Stimulated activated CD4-positive, alpha-beta T cell treated with anti-CD3 and anti-CD28 coated beads, Interleukin-1b, Interleukin-23, amount 100 ng/mL, for 1 hour (primary cell): ENCODE measurements at places on chromosomes 7 and 10.

GRCh38 chr7:21099432-21099831, 312.7 kb upstream of the SP8 start:
- no peak for DNase-seq

DNA sequence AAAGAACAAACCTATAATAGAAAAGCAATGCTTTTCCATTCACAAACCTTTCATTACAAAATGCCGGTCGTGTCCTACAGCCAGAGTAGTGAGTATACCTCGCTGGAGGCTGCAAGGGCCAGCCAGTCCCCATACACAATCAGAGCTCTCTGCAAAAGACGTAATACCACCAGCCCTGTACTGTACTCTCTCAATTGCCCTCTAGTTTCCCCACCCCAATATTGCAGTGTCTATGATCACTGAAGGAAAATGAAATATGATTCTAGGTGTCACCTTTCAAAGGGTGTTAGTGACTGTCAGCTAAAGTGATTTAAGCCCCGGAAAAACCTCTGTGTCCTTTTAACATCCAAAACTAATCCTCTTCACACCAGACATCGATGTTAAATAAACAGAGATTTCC, 24.8 kb downstream of the PLXNA4 start:
- DNase-seq: no peak

DNA sequence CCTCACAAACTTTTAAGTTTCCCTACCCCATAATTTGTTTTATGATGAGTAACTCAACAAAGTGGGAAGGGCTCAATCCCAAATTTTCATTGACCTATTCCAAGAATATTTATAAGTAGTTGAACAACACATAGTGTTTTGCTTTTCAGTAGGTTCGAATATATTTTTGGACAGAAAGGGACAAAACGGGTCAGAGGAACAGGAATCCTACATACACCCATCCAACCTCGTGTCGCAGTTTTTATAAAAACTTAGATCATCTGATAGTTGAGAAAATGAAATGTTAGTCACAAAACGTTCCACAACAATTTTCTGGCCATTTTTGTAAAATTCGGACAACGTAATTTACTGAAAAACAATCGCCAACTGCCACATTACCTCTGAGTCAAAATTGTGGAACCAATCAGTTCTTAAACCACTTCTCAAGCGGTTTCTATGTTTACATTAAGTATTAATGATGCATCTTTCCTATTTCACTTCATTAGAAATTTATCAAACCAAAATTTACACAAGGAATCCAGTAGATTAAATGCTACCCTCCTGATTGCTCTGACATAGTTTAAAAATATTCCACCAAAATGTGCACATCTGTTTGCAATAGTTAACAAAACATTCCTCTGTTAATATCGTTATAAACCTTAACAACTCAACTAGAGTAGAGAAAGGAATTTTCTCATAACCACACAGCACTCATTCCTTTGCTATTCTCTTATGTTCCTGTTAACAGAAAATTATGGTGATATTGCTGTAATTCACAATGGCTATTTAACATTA, 6.3 kb downstream of the WNT16 start:
- DNase-seq: no peak

- peak; percentile 49 for DNase-seq
Measured at GRCh38 chr7:26202019-26202990, 760 bp downstream of the CBX3 start.

GRCh38 chr7:94129443-94130140, 125.4 kb upstream of the BET1 start:
- DNase-seq: no peak

DNA sequence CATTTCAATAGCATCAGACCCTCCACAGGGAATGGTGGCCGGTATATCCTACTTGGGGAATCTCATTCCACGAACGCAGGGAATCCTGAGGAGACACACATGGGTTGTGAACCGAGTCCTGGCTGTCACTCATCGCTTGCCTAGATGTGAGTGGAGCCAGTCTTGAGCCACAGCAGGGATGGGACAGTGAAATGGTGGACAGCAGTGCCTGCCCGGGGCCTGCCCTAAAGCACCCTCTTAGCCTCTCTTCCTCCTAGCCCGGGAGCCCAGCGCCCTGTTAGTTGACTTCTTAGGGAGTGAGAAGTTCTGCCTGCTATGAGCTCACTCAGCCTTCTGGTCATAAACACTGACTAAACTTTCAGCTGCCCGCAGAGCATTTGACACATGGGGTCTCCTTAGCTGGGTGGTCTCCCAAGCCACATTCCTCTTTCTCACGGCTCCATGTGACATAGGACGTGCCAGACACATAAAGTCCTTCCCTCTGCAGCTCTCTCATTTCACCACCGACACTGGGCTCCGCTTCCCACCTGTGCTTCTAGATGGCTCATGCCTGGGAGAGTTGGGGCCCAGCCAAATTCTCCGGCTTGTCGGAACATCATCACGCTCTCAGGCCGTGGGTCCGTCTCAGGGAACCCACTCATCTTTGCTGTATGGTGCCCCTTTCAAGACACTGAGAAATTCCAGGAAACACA, 60.9 kb downstream of the TCERG1L start:
- DNase-seq: no peak

GRCh38 chr7:103809229-103809994, 180.0 kb downstream of the RELN start:
- no peak for DNase-seq

GRCh38 chr10:97028126-97028831, 157.5 kb downstream of the SLIT1 start:
- DNase-seq: no peak

DNA sequence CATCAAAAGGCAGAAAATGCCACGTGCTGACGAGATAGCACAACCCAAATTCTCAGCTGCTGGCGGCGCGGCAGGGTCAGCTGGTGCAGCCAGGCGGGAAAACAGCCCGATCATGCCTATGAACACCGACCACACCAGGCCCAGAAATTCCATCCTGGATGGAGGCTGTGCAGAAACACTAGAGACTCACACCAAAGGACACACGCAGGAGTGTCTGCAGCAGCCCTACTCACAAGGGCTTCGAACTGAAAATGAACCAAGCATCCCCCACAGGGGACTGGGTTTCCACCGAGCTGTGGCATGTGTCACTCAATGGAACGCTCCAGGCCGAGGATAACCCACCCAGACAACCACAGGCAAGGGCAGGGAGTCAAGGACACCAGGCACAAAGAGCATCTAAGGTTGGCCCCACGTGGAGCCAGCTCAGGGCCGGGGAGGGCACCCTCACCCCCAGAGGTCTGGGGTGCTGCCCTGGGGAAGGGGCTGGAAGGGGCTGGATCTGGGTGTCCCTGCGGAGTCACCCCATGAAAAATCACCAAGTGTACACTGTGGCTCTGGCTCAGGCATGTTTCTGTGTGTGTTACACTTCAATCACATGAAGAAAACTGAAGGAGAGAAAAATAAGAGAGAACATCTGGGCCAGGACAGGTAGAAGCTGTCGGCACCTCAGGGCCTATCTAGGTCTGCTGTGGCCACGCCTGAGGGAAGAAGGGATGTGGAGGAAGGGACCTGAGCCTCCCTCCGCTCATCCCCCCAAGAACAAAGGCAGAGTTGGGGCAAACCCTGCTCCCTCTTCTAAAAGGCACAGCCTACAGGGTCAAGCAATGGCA, 33.0 kb downstream of the RASGEF1A start:
- no peak for DNase-seq

GRCh38 chr10:96496281-96496925, 17.3 kb downstream of the TLL2 start:
- no peak for DNase-seq

DNA sequence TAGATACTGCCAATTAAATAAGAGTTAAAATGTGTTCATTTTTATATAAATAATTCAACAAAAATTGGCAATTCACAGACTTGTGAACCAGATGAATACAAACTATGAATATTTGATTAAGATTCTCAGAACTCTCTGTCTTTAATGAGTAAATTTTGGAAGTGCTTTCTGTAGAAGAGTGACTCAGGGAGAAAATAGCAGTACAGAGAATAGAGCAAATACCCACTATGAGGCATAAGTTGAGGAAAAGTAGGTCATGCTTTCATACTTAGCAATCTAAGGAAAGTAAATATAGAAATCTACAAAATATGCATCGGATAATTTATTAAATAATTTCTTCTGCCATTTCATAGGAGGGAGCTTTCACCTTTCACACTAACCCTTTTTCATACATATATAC, 117.7 kb upstream of the TMEM106B start:
- DNase-seq: no peak

GRCh38 chr10:131480861-131481260, 169.3 kb upstream of the TCERG1L start:
- DNase-seq: no peak

- DNase-seq: no peak
Measured at GRCh38 chr7:117112640-117113039, 159.3 kb downstream of the ST7 start.

- no peak for DNase-seq
Measured at GRCh38 chr7:115229401-115230105, 307.7 kb downstream of the MDFIC start.
